ENCODE measurements at places on chromosomes 3 and 15.

DNA sequence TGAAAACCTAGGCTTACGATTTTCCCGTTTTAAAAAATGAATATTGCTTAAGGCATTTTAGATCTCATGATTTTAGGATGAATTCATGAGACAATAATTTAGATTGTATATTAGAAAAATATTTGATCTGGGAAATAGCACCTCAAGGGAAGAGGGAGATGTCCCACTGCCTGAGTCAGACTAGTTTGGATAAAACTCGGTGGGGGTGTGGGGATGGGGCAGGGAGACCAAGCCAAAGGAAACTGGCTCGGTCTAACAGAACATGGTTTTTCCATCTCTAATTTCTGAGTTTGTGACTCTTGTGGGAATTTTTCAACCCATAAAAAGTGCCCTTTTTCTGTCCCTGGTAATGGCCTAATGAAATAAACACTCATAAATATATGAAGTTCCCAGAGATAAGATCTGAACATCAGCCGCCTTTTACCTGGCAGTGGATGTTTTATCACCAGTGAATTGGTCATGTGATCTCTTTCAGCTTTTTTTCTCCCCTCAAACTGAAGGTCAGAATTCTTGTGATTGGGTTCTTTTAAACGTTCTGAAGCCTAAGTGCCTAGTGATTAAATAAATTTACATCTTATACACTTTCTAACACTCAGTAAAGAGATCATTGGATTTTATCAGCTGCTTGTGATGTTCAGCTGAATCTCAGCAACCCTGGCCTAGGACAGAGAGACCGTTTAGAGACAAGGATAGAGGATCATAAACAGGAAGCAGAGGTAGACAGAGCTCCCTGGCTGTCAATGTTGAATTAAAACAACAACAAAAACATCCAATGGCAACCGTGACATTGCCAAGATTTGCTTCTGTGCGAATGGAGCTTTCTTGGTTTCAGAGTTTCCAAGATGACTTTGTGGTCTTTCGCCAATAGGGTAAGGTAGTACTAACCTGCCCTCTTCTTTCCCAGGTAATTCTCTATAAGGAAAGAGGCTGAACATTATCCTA is 1038.2 kb downstream of the MCTP2 start:
- DNase-seq: no peak

GRCh38 chr15:69421498-69421897 is 7.3 kb downstream of the KIF23 start:
- no peak for DNase-seq

DNA sequence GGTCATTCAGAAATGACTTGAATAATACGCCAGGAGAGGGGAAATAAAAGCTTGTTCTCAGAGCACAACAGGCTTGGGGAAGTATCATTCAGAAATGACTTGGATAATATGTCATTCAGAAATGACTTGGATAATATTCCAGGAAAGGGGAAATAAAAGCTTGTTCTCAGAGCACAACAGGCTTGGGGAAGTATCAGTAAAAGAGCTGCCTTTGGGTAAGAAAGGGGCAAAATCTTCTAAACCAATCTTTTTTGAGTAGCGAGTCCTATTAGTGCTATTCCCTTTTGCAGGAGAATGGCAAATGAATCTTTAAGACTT is 20.9 kb downstream of the GABRR3 start:
- DNase-seq: no peak

DNA sequence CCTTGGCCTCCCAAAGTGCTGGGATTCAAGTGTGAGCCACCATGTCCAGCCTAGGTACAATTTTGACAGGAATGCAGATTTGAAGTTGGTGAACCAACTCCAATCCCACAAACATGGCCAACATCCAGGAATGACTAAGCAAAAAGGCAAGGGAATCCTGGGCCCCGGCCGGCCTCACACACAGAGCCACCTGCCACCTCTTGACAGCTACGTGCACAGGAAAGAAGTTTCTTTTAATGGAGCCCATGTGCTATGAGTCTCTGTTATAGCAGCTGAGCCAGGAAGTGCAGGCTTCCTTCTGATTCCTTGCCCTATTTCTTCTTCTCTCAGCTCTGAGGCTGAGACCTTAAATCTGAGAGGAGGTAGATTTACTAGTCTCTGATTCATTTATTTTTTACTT is 8.8 kb downstream of the TMEM40 start:
- DNase-seq: no peak

GRCh38 chr3:178749471-178749870 is 213.2 kb downstream of the KCNMB2 start:
- DNase-seq: no peak

- DNase-seq: no peak
These were observed 26.5 kb downstream of the CCDC33 start for GRCh38 chr15:74262625-74263024.

GRCh38 chr3:96000966-96001365 is 813.4 kb upstream of the EPHA6 start:
- DNase-seq: no peak

DNA sequence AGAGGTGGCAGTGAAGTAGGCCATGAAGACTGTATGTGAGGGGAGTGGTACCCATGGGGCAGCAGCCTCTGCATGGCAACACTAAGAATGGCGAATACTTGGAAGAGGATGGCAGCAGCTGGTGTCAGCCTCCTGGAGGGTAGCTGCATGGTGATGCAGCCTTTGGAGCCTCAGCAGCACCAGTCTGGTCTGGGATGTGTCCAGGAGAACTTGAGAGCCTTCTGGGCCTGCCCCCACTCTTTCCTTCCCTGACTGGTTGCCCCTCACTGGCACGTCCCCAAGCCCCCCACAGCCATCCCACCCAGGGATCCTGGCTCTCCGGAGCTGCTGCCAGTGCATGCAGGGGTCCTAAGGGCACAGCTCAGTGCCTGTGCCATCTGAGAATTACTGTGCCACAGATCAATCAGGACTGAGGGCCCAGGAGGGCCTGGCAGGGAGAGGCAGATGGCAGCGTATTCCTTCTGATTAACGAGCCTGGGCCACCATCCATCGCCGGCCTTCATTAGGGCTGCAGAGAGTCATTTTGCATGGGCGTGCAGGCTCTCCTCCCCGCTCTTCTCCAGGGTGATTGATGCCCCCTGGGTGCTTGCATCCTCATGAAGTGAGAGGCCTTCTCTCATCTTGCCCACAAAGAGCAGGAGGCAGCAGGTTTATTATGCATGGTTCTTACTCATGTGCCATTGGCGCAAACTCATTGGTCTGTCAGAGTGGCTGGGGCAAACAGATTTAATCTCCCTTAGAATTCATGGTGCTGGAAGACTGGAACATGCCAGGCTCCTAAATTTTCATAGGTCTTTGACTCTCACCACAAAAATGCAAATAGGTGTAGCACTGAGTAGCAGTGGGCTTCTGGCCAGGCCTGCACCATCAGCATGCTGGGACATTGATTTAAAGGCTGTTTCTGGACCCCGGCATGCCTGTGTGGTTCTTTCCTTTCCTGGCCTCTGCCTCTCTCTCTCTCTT is 116.8 kb downstream of the EPHB1 start:
- DNase-seq: no peak

- DNase-seq: no peak
These were observed 15.2 kb downstream of the QTRT2 start for GRCh38 chr3:114071786-114072185.

- peak; percentile 38 for DNase-seq
These were observed 474 bp downstream of the ATP2C1 start for GRCh38 chr3:130894130-130894985.

- no peak for DNase-seq
These were observed 675.6 kb downstream of the TBL1XR1 start for GRCh38 chr3:176521531-176522175.

- no peak for DNase-seq
These were observed 16.8 kb downstream of the MYO5C start for GRCh38 chr15:52278636-52279367.

DNA sequence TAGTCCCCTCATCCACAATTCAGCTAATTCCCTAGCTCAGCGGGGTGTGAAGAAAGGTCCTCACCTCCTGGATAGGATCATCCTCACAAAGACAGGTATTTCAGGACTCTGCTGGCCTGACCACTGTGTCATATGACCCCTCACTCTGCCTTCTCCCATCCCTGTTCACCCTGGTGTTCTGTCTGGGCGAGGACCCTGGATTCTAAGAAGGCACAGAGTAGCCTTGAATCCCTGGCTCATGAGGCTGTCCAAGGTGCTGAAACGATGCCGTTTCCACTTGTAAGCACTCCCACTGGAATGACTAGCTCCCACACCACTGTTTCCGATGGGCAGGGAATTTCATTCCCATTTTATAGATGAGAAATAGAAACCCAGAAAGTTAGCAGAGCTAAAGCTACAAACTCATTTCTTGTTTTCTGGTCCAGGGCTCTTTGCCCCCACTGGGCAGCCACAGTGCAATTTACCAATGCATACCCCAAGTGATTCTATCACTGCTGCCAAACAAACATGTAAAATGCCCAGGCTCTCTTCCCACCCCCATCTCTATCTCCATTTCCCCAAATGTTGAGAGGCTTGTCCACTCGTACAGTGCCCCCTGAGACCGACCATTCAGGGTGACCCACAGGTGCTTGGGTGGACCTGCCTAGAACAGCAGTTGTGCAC is 83.2 kb downstream of the RAB11A start:
- DNase-seq: no peak

DNA sequence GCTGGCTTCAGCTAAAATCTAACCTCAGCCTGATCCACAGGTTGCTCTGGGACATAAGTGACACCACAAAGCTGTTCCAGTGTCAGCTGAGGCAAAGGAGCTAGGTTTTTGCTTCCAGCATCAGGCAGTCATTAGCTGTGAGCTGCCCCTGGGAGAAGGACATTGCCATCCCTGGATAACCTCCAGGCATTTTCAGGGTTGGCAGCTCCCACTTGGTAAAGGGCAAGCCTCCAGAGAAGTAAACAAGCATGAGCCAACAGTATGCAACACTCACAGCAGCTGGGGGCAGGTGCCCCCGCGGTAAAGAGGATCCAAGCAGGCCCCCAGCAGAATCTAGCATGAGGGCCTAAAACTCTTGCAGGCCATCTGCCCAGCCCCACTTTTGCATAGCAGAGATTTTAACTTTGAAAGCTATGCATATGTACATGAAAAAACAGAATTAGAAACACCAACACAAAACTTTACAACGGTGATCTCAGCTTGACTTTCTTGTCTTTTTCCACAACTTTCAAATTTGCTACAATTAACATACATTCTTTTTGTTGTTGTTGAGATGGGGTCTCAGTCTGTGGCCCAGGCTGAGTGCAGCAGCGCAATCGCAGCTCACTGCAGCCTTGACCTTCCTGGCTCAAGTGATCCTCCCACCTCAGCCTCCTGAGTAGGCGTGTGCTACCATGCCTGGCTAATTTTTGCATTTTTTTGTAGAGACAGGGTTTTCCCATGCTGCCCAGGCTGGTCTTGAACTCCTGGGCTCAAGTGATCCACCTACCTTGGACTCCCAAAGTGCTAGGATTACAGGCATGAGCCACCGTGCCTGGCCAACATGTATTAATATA is 83.8 kb upstream of the TPM1 start:
- DNase-seq: no peak

- DNase-seq: no peak
These were observed 61.6 kb downstream of the MAP4 start for GRCh38 chr3:47954567-47954966.

All from CD4-positive, alpha-beta T cell treated with Interleukin-2 at 100 ng/mL for 4 hours (primary cell).